Left cardiac atrium (tissue), 4 donors: ENCODE measurements at places on chromosomes 6 and 20. TPM values are rescaled to one million over a fixed set of nuclear protein-coding genes. Genes with fewer than 3 reads are reported as not detected.

The OTOR gene
- not detected for total RNA-seq

The TRIM40 gene
- not detected for total RNA-seq

The ENPP3 gene
- total RNA-seq = 0.16 TPM

The NKAIN2 gene
- total RNA-seq = 2.4 TPM

The ZNF184 gene
- total RNA-seq = 4.3 TPM

The TINAG gene
- total RNA-seq = 0.39 TPM

The DCDC2 gene
- total RNA-seq = not detected

The NHLRC1 gene
- 1.6 TPM for total RNA-seq

The PPDPF gene
- total RNA-seq = 215 TPM

The SLC52A3 gene
- 1.7 TPM for total RNA-seq

GRCh38 chr6:44499609-44500008 lies 112.1 kb downstream of the CDC5L start:
- DNase-seq = no peak

DNA sequence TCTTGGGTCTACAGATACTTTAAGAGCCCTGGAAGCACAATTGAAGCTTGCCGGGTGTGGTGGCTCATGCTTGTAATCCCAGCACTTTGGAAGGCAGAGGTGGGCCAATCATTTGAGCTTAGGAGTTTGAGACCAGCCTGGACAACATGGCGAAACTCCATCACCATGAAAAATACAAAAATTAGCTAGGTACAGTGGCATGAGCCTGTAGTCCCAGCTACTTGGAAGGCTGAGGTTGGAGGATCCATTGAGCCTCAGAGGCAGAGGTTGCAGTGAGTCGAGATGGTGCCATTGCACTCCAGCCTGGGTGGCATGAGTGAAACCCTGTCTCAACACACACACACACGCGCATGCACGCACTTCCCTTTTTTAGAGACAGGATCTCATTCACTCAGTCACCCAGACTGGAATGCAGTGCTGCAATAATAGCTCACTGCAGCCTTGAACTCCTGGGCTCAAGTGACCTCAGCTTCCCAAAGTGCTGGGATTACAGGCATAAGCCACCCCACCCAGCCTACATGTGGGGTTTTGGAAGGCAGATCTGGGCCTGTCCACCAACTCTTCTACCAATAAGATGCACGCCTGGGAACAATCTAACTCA lies 182.5 kb upstream of the JARID2 start:
- DNase-seq = peak; percentile 43

GRCh38 chr6:160328447-160328846 lies 19.7 kb upstream of the SLC22A3 start:
- no peak for DNase-seq

GRCh38 chr6:132053511-132053910 lies 102.3 kb upstream of the CCN2 start:
- no peak for DNase-seq

- DNase-seq = no peak
Measured at GRCh38 chr6:45801471-45802289, 214.0 kb downstream of the CLIC5 start.

DNA sequence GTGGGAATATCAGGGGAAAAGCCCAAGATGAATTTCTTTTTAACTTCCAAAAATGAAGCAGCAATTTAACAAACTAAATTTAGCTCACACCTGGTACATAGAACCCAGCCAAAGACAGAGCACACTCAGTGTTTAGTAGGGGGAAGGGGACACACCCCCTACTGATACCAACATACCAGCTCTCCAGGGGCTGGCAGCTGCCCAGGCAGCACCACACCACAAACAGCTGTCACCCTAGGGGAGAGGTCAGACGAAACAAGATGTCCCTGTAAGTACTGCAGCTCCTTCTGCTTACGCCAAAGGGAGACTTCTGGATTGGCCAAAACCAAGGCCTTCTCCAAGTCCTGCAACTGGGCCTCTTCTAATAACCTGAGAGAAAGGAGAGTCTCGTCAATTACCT lies 26.0 kb downstream of the MDN1 start:
- peak; percentile 31 for DNase-seq

DNA sequence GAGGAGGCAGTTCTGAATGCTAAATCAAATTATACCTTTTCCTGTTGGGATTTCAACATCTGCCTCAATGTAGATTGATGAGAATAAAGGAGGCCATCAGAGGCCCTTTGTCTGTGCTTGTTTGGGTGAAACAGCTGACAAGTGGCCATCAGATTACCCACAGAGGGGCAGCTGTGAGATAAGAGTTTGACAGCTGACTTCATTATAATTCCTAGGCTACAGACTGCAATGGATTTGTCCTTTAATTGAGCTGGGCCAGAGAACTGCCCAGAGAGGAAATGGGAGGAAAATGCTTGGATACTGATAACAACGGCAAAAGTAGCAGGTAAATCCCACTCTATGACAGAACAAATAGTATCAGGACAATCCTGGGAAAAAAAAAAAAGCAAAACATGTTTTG lies 649.4 kb downstream of the HDGFL1 start:
- no peak for DNase-seq

DNA sequence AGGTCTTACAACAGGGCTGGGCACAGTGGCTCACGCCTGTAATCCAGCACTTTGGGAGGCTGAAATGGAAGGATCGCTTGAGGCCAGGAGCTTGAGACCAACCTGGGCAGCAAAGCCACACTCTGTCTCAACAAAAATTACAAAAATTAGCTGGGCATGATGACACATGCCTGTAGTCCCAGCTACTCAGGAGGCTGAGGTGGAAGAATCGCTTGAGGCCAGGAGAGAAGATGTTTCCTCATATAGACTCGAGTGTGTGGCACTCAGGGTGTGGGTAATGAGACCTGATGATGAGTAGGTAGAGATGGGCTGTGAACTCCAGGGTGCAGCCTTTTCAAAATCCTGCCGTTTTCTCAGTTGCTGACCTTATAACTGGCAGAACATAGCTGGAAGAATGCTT lies 125.3 kb upstream of the FOXO3 start:
- no peak for DNase-seq

DNA sequence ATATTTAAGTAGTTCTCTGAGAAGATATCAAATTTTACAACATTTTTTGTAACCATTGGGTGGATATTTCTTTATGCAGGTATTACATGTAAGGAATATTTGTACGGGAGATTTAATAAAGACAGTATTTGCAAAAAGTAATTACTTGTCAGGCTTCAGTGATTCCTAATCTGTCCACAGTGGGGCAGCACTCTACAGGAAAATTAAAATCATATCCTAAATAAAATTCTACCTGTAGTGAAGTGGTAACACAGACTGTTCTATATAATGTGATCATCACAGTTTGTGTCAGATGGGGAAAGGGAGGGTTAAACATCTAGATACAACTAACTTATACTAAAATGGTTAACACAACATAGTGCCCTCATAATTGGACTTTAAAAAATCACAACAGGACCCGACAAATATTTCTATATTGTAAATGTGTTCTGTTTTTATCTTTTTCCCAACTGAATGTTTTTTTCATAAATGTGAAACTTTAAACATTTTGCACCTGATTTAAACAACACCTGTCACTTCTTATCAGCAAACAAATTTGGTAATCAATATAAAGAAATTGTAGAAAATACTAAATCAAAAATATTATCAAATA lies 145.6 kb upstream of the MANEA start:
- peak; percentile 22 for DNase-seq

- no peak for DNase-seq
Measured at GRCh38 chr6:62775427-62776022, 435.7 kb upstream of the FKBP1C start.

DNA sequence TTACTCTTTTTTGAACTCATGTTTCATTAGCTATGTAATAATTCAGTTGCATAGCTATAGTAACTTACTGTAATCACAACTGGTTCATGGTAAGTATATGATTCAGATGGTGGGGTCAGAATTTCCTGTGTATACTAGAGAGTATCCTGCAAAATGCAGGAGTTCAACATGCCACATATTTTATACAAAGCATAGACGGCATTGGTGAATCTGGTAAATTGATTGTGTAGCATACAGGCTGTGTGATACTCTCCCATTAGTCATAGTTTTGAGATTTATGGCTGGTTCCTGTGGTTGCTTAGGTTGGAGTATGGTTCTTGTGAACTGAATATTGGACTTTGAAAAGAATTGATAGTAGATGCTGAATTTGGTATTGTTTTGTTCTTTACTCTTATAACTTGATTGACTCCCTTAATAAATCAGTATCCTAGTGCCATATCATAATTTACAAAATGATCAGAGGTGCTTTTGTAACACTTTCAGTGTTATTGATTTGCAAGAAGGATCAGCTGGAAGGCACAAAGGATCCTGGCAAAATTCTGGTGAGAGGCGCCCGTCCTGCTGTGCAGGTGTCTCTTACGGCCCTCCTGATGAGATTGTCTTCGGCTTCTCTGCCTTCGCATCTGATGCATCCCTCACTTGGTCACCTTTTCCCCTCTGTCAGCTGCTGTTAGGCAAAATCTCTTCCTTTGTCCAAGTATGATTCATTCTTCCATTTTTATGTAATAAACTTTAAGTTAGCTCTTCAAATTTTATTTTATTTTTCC lies 22.6 kb downstream of the SNX9 start:
- DNase-seq = no peak

GRCh38 chr6:68226460-68226859 lies 408.6 kb upstream of the ADGRB3 start:
- no peak for DNase-seq

DNA sequence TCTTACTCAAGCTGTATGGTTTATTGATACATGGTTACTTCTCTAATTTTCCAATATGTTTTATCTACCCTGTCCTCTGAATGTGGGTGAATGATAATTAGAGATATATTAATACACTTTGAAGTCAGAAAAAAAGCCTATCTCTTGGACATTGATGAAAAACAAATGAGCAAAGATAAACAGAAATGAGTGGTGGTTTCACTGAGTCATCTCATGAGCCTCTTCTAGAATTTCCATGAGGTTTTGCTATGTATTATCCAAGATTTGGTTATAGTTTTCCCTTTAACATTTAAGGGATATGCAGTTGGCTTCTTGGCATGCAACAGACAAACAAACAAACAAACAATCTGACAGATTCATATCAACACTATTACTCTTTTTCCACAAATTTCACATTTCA lies 586.8 kb downstream of the RFPL4B start:
- no peak for DNase-seq

DNA sequence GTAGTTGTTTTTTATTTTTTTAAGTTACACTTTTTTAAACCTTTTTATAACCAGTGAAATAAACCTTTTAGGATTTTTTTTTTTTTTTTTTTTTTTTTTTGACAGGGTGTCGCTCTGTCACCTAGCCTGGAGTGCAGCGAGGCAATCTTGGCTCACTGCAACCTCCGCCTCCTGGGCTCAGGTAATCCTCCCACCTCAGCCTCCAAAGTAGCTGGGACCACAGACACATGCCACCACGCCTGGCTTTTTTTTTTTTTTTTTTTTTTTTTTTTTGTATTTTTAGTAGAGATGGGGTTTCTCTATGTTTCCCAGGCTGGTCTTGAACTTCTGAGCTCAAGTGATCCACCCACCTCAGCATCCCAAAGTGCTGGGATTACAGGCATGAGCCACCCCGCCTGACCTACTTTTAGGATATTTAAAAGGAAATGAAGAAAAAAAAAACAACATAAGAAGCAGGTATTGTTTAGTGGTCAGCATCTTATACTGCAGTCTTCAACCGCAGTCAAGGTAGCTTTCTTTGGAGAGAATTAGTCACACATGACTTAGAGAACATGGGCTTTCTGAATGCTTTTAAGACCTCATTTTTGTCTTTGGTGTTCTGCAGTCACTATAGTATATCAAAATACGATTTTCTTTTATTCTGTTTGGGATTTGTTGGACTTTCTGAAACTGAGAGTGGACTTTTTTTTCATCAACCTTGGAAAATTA lies 1.6 kb downstream of the POLR1H start:
- DNase-seq = no peak

- peak; percentile 46 for DNase-seq
Measured at GRCh38 chr6:18585032-18585573, 198.0 kb downstream of the RNF144B start.

GRCh38 chr20:37699202-37699601 lies 5.4 kb downstream of the CTNNBL1 start:
- peak; percentile 36 for DNase-seq

DNA sequence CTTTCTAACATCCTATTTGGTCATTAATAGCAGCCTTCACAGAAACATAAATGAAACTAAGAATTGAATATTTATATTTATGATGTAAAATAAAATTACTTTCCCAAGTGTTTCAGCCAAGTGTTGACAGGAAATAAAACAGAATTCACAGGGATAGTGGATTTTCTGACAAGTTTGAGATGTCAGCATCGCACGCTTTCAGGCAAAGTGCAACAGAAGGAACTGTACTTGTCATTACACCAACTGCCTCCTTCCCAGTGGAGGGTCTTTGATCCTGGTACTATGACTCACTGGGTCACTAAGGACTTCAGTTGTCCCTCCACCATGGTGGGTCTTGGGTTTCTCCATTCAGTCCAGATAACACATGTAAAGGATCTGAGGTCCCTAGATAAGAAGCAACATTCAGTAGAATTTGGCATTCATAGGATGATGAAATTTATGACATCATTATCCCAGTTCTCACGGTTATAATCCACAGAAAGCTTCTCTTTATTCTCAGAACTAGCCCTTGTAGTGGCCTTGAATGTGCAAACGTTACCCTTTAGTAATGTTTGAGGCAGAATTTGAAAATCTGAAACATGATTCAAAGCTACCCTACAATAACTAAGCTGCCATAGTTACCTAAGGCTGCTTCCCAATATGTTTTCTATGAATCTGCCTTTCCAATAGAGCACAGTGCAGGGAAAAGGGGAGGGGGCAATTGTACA lies 3.8 kb upstream of the TNFAIP3 start:
- DNase-seq = no peak

DNA sequence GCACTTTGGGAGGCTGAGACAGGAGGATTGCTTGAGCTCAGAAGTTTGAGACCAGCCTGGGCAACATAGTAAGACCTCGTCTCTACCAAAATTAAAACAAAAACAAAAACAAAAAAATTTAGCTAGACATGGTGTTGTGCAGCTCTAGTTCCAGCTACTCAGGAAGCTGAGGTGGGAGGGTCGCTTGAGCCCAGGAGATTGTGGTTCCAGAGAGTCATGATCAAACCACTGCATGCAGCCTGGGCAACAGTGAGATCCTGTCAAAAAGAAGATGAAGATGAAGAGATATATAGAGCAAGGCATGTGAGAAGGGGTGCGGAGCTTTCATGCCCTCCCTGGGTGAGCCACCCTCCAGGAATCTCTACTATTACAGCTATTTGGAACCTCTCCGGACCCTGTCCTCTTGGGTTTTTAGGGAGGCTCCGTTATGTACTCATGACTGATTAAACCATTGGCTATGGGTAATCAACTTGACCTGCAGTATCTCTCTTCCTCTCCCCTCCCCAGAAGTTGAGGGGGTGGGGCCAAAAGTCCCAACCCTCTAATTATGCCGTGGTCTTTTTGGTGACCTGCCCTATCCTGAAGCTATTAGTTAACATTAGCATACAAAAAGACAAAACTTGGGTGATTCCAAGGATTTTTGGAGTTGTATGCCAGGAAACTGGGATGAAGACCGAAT lies 9.0 kb downstream of the POLH start:
- no peak for DNase-seq

GRCh38 chr6:39339868-39340550 lies 17.5 kb upstream of the KCNK16 start:
- no peak for DNase-seq

- DNase-seq = no peak
Measured at GRCh38 chr6:401994-402640, 10.6 kb downstream of the IRF4 start.
